Endothelial cell of umbilical vein (primary cell): ENCODE measurements at places on chromosomes 2 and 18. TPM values are rescaled to one million over a fixed set of nuclear protein-coding genes. Genes with fewer than 3 reads are reported as not detected.

GTF2A1L gene
- not detected in 2 replicates for total RNA-seq

AQP12A gene
- total RNA-seq = not detected in 2 replicates

ABCG8 gene
- total RNA-seq = not detected in 2 replicates

CCDC68 gene
- 1.0 and 2.9 TPM in 2 replicates for total RNA-seq

ST6GAL2 gene
- total RNA-seq = not detected in 2 replicates

BBS5 gene
- 4.1 and 5.6 TPM in 2 replicates for total RNA-seq

ZBTB14 gene
- 13.0 and 13.7 TPM in 2 replicates for total RNA-seq

LRP2 gene
- not detected in 2 replicates for total RNA-seq
